ENCODE measurements at places on chromosomes 1 and 21.

DNA sequence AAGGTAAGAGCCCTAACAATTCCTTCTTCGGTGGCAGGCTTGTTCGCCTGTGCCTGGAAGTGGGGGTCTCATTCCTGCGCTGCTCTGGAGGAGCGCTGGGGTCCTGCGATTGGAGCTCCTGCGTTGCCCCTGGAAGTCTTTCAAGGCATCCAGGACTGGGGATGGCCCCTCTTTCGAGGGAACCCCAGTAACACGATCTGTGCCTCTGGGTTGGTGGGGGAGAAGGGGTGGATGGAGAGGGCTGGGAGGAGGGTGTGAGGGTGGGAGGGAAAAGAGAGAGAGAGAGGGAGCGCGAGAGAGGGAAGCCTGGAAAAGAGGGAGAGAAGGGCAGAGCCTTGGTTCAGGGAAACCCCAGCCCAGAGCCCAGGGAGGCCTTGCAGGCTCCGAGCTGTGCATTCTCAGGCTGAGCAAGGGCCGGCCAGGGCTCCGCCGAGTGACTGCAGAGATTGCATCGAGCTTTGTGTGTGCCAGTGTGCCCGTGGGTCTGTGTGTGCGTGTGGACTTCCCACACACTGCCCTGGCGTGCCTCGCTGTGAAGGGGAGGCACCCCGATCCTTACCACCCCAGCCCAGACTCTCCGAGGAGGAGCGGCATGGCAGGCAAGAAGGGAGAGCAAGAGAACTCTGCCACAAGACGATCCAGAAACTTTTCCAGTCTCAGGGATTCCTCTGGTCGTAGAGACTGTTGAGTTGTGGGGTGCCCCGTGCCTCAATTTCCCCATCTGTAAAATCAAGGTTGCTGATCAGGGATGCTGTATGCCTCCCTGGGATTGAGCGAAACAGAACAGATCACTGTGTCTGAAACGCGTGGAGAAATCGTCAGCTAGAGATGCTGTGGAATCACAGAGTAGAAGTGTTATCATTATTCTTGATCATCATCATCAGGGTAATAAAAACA is 619 bp downstream of the BCL9 start:
- peak; percentile 79 for DNase-seq

DNA sequence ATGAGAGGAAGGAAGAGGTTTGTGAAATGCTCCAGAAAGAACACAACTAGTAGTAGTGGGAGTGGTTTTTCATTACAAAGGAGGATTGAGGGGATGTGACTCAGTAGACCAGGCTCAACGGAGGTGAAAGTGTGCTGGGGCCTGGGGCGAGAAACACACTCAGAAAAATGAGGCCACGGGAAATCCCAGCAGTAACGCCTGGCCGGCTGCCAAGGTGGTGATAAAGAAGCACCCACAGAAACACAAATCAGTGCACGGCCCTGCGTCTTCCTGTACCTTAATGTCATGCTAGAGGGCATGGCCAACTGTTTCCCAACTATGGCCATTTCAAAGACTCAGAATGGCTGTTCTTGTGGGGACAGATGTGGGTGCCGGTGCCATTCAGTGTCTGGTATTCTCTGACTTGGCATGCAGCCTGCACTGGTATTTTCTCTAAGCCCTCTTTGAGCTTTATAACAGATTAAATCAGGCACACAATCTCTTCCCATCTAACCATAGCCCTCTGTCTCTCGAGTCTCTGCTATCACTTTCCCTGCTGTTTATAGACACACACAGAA is 38.2 kb downstream of the URB2 start:
- DNase-seq: no peak

DNA sequence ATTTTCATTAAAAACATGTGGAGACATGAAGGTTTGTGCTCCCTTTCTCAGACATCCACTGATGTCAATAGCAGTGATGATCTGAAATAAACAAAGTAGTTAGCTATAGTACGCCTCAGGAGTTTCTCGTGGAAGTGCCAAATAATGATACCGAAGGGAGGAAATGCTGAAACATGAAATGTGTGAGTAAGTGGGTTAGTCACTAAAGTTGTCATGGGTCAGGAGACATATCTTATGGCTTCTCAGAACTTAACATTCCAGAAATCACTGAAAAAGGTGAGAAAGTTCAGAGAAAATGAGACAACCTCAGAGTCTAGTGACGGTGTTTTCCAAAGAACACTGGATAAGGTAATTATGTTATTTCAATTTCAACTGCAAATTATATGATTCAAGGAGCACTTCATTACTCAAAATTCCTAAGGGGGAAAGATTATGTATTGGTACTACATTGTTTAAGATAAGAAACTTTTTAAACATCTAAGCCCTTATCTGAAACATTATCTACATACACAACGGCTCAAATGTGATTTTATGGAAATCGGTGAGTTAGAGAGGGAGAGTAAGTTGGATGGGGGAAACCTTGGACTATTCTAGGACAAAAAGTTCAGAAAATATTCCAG is 20.6 kb downstream of the NIBAN1 start:
- no peak for DNase-seq

DNA sequence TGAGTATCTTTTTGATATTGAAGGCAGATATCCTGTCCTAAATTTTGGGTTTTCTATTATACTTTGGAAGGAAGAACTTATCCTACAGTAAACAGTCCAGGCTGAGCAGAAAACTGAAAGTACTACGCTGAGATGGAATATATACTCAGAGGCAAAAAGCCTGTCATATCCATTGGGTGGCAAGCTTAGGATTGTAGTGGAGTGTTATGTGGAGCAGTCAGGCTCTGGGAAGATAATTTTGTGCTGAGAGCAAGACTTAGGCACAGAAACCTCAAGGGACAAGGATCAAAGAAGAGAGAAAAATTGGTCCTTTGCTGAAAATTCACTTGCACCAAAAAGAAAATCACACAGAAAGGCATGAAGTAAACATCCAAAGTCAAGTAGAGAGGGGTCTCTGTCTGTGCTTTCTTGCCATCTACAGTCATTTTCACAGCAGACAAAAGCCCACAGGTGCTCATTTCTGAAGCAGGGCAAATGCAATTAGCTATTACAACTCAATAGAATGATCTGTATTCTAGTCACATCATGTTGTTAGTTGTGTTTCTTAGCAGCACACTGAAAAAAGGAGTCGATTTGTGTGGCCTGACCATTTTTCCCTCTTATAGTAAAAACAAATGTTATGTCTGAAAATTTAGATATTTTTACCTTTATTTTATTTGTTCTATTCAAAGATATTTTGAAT is 38.5 kb downstream of the CRB1 start:
- no peak for DNase-seq

DNA sequence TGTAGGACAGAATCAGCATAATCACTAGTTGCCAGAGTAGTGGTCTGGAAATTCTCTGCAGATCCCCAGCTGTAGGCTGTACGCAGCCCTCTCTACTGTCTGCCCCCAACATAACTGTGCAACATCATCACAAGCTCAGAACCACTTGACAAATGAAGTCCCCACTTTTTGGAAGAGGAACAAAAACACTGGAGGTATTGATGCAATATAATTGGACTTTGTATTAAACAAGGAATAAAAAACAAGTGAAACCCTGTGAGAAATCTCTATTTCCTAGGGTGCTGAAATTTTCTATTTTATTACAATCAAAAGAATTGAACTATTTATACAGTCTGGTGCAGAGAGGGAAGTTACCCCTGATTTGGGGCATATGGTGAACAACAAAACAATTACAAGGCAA is 15.2 kb downstream of the PHTF1 start:
- DNase-seq: no peak

GRCh38 chr1:938088-938683 is 14.5 kb downstream of the SAMD11 start:
- DNase-seq: no peak

Data from anterior cingulate cortex (tissue), 58 donors.